Stimulated activated CD8-positive, alpha-beta memory T cell treated with anti-CD3 and anti-CD28 coated beads, Interleukin-15, amount 100 ng/mL, for 1 hour (primary cell): ENCODE measurements at places on chromosomes 6 and 20.

DNA sequence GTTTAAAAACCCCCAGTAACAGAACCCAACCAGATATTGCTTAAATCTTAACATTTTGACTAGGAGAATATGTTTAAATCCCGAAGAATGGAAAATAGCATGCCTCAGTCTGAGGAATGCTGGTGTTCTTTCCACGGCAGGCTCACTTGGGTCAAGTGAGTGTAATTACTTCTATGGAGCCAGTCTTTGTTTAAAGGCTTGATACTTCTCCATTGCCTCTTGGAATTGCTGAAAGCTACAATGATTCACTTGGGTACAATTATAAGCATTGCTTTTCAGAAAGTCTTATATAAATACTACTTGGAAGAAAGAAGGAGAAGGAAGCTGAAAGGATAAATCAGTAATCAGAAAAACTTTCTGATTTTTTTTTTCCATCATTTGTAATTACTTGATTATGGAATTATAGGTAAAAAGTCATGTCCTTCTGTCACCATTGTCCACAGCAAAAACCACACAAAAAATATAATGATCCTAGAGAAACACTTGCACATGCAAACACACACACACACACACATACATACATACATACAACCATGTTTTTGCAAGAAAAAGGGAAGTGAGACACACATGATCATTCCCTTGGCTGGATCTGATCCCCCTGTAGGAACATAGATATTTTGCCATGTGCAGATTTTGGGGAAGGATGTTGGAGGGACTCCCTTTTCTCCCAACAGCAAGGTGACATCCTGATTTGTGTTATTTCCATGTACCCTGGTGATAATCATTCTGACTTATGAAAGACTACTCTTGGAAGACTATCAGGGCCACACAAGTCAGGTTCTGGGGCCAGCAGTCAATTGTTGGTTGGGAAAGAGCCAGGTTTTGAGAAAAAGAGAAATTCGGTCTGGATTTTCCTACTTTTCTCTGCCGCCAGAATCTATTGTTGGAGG, 396.0 kb upstream of the BTBD3 start:
- no peak for DNase-seq

- no peak for DNase-seq
These were observed 6.1 kb downstream of the SNX3 start for GRCh38 chr6:108254433-108255410.

- no peak for DNase-seq
These were observed 142.8 kb downstream of the CFAP61 start for GRCh38 chr20:20195021-20195705.

GRCh38 chr6:158399040-158399700, 86.9 kb downstream of the TULP4 start:
- no peak for DNase-seq

- no peak for DNase-seq
These were observed 4.5 kb upstream of the SIRPA start for GRCh38 chr20:1890469-1891262.
